ENCODE measurements at places on chromosomes 3 and 15.
A peak's percentile ranks its signal among the peaks of the same experiment; 100 is the strongest.

DNA sequence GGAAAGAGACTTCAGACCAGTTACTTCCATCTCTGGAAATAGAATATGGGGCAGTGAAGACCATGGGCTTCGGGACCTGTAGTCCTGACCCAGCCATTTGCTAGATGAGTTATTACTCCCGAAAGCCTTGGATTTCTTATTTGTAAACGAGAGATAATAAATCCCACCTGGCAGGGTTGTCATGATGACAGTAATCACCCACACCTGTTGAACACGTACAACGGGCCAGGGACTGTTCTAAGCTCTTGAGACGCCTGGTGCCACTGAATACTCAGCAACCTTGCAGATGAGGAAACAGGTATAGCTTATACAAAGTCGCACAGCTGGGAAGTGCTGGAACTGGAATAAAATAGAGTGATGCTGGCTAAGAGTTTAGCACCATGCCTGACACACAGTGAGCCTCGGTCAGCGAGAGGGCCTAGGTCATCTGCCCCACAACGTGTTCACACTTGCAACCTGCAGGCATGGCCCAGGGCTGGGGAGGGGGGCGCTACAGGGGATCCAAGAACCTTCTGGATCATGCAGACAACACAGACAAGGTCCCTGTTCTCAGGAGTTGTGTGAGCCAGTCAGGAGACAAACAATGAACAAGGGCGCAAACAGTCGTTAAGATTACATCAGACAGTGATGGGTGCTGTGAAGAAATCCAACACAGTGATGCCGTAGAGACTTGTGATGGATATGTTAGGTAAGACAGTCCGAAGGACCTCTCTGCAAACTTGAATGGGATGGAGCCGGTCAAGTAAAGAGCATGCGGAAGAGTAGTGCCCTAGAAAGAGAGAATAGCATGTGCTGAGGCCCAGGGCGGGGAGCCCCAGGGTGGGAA, 89.2 kb downstream of the CORO2B start:
- no peak for DNase-seq

DNA sequence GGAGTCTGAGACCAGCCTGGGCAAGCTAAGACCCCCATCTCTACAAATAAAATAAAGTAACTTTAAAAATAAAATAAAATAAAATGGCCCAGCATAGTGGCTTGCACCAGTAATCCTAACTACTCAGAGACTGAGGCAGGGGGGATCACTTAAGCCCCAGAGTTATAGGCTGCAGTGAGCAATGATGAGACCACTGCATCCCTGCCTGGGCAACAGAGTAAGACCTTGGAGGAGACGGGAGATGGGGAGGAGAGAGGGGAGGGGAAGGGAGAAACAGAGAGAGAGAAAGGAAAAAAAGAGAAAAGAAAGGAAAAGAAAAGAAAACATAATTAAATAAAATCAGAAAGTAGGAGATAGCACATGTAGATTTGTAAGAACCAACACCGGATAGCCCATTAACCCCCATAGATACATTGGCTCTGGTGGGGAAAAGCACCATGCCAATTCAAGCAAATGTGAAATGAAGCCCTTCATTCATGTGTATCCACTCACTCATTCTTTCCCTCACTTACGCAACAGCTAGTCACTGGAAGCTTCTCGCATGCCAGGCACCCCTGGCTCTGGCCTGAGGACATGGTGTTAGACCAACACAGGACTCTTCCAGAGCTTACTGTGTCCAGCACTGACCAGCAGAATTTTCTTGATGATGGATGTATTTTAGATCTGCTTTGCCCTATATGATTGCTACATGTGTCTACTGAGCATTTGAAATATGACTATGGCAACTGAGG, 183.2 kb downstream of the MAGI1 start:
- DNase-seq: no peak

DNA sequence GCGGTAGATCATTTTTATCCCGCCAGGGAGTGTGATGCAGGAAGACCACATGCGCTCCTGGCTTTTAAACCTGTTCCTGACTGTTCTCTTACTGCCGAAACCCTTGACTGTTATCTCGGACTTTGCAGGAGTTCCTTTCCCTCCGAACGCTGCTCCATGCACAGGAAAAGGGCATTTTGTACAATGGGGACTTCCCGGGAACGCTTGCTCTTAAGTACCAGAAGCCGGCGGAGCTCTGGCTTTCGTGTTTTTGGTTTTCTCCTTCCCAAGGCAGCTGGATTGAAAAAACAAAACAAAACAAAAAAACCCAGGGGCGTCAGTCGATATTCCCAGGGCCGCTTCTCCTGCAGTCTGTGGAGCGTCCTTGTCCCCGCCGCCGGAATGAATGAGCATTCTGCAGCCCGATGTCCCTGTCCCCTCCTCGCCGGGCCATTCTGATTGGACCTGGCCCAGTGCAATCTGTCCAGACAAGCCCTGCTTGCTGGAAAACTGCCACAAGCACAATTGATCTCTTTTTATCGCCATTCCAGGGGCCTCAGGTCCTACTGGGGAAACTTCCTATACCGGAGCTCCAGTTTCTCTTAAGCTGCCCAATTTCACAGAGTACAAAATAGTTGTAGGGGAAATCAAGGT, 44.8 kb downstream of the SLC6A1 start:
- no peak for DNase-seq

GRCh38 chr3:155876503-155876902, 6.1 kb downstream of the GMPS start:
- no peak for DNase-seq

GRCh38 chr3:58250093-58250707, 12.6 kb downstream of the ABHD6 start:
- DNase-seq: no peak

GRCh38 chr15:88322461-88322860, 65.9 kb upstream of the NTRK3 start:
- DNase-seq: no peak

DNA sequence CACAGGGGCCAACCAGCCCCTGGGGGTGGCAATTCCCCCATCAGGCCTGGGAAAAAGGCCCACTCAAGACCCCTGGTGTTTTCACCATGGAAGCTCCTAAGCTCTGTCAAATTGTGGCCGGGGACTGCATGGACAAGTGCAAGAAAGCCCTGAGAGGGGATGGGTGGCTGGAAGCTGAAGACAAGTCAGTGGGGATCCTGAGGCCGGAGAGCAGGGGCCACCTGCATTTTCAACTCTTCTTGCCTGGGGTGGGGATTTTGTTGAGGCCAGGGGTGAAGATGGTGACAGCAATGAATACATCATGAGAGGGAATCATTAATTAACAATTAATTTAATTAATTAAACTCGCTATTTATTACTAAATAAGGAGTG, 33.9 kb downstream of the FEM1B start:
- no peak for DNase-seq

GRCh38 chr15:82960766-82961165, 8.2 kb upstream of the HOMER2 start:
- DNase-seq: no peak

GRCh38 chr3:106452096-106452495, 583.3 kb upstream of the CBLB start:
- no peak for DNase-seq

- no peak for DNase-seq
Observed at GRCh38 chr3:81581966-81582599, 179.4 kb downstream of the GBE1 start.

- no peak for DNase-seq
Observed at GRCh38 chr15:99054892-99055291, 47.3 kb upstream of the PGPEP1L start.

GRCh38 chr15:65054333-65055200, 9.4 kb downstream of the SLC51B start:
- peak; percentile 27 for DNase-seq

GRCh38 chr3:120192159-120192558, 92.9 kb downstream of the GPR156 start:
- no peak for DNase-seq

DNA sequence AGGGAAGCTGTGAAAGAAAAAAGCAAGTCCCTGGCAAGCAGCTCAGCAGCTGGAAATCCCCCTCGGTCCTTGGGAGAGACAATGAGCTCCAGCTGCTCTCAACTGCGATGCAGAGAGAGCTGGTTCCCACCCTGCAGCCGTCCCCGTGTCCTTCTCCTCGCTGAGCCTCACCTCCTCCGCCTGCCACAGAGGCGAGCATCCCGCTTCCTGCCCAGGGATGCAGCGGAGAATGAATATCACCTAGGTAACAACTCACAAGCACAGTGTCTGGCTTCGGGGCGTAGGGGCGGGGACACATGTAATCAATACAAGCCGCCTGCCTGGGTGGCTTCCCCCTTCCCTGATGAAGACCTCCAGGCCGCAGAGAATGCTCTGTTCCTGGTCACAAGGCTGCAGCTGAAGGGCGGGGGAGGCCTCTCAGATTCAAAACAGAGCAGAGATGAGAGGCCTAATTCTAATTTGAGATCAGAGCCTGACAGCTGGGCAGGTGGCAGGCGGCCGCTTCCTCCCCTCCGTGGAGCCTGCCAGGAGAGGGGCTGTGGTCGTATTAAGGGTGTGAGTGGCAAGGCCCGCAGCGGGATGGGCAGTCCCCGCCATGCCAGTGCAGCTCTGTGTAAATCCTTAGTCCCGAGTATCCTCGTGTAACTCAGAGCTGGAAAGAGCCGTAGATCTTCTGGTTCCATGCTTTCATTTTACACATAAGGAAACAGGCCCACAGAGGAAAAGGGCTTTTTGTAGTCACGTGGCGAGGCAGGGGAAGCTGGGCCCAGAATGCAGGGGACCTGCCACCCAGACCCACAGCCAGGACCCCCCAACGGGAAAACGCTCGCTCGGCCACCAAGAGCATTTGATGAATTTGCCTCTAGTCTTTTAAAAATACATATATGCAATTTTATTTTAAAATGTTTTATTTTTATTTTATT, 24.3 kb downstream of the ZDHHC19 start:
- no peak for DNase-seq

DNA sequence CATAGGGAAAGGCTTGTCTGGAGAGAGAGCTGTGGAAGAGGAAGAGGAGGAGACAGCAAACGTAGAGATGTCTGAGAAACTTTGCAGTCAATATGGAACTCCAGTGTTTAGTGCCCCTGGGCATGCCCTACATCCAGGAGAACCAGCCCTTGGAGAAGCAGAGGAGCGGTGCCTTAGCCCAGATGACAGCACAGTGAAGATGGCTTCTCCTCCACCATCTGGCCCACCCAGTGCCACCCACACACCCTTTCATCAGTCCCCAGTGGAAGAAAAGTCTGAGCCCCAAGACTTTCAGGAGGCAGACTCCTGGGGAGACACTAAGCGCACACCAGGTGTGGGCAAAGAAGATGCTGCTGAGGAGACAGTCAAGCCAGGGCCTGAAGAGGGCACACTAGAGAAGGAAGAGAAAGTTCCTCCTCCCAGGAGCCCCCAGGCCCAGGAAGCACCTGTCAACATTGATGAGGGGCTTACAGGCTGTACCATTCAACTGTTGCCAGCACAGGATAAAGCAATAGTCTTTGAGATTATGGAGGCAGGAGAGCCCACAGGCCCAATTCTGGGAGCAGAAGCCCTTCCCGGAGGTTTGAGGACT, 6.9 kb downstream of the MAP1A start:
- DNase-seq: no peak

- no peak for DNase-seq
Observed at GRCh38 chr15:58734859-58735258, 14.6 kb downstream of the ADAM10 start.

DNA sequence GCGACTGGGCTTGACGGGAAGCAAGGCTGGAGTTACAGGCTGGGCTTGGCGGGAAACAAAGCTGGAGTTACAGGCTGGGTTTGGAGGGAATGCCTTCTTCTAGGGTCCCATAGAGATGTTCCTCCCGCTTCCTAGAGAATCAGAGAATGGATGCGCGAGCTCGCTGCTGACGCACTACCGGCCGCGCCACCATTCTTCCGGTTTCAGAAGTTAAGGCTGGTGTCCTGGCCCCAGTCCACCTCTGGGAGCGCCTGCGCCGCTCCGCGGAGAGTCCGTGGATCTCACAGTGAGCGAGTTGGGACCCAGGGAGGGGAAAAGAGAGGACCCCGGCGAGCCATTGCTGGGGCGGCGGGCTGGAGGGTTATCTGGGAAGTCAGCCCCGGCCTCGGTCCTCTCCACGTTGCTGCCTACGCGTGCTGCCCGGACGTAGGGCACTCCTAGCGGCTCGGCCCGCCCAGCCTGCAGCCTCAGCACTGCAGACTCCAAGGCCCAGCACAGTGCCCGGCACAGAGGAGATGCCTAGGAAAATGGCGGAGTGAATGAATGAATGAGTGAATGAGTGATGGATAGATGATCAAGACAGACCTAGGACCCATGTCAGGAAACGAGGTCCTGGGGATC, at the start of gene ZNF502:
Gene ZNF502 (plus strand): TSS at position 206 of the 621 bp plus-strand sequence. CDS start 7,602 bp downstream, outside the sequence.
- peak; percentile 22 for DNase-seq

GRCh38 chr3:76403556-76403955, 618.2 kb upstream of the ZNF717 start:
- DNase-seq: no peak

DNA sequence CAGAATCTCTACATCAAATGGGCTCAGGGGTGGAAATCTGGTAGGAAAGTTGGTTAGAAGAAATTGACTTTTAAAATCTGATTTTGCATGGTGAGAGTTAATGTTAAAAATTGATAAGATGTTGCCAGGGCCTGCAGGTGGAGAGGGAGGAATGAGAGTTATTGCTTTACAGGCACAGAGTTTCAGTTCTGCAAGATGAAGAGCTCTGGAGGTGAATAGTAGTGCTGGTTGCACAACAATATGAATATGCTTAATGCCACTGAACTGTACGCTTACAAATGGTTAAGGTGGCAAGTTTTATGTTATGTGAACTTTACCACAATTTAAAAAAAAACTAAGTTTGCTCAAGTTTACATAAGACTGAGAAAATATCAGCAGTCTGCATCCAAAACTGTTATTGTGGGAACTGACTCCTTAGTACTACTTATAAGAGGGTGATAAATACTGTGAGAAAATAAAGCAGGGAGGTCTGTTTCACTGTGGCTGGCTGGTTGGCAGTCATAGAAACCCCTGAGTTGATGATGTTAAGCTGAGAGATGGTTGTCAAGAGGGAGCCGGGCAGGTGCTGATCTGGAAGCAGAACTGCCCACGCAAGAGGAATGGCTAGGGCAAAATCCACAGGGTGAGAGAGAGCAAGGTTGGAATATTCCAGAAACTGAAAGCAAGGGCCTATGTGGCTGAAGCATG, 144.9 kb downstream of the EDEM1 start:
- no peak for DNase-seq

- no peak for DNase-seq
Observed at GRCh38 chr3:50163572-50164455, 8.7 kb downstream of the SEMA3F start.

- no peak for DNase-seq
Observed at GRCh38 chr15:24948495-24948894, 6.3 kb upstream of the SNRPN start.

DNA sequence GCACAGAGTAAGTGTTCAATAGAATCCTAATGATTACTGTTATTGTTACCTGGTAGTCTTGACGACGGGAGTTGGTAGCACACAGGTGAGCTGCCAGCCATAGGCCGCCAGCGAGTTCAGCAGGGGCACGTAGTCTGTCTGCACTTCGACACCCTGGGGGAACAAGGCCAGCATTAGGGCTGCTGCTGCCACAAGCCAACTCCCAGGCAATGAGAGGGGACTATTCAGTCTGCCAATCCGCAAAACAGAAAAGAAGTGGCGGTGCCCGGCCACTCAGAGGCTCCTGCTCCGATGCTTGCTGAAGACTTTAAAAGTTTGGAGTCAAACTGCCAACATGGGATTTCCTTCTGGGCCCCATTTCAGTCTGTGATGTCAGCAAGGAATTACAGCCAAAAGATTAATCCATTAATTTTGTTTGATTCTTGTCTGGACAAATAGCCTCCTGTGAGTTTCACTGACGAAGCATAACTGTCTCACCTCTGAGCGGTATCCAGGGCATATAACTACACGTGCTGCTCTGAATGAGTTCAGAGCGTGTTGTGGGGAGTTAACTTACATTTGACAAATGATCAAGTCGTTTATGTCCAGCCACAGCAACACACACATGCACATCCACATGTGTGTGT, 61.8 kb downstream of the OXNAD1 start:
- DNase-seq: no peak
